Naive thymus-derived CD8-positive, alpha-beta T cell (primary cell): ENCODE measurements at places on chromosomes 11 and 22.
A peak's percentile ranks its signal among the peaks of the same experiment; 100 is the strongest.

GRCh38 chr11:34356913-34357700 is 703 bp downstream of the ABTB2 start:
- no peaks in the 10 kb centered on the region for H3K36me3 ChIP-seq
- H3K4me3 ChIP-seq = peak overlapping the region; percentile 84
- peak overlapping the region; percentile 68 for H3K27ac ChIP-seq
- peak; percentile 45 for DNase-seq
- peaks cover 24% of the 10 kb centered on the region for H3K4me1 ChIP-seq
- peaks cover 64% of the 10 kb centered on the region for H3K27me3 ChIP-seq

GRCh38 chr11:120883404-120884080 is 140.4 kb upstream of the TBCEL start:
- H3K27ac ChIP-seq = peak overlapping the region; percentile 15
- H3K27me3 ChIP-seq = peaks cover 25% of the 10 kb centered on the region
- no peak overlapping the region for H3K4me3 ChIP-seq
- no peak for DNase-seq
- no peaks in the 10 kb centered on the region for H3K36me3 ChIP-seq
- H3K4me1 ChIP-seq = no peaks in the 10 kb centered on the region

DNA sequence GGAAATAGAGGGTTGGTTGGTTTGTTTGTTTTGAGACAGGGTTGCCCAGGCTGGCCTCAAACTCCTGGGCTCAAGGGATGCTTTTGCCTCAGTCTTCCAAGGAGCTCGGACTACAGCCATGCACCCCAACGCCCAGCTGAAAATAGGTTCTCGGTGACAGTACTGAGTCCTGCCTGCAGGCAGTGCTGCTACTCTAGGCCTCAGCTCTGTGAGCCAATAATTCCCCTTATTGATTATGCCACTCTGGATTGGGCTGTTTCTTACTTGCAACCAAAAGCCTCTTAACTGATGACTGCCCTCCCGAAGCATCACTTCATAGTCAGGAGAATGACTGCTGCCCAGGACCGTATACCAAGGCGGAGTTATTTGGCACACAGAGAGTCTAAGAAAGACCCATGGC is 1.2 kb upstream of the C11orf16 start:
- no peak for DNase-seq
- no peaks in the 10 kb centered on the region for H3K4me1 ChIP-seq
- no peak overlapping the region for H3K4me3 ChIP-seq

DNA sequence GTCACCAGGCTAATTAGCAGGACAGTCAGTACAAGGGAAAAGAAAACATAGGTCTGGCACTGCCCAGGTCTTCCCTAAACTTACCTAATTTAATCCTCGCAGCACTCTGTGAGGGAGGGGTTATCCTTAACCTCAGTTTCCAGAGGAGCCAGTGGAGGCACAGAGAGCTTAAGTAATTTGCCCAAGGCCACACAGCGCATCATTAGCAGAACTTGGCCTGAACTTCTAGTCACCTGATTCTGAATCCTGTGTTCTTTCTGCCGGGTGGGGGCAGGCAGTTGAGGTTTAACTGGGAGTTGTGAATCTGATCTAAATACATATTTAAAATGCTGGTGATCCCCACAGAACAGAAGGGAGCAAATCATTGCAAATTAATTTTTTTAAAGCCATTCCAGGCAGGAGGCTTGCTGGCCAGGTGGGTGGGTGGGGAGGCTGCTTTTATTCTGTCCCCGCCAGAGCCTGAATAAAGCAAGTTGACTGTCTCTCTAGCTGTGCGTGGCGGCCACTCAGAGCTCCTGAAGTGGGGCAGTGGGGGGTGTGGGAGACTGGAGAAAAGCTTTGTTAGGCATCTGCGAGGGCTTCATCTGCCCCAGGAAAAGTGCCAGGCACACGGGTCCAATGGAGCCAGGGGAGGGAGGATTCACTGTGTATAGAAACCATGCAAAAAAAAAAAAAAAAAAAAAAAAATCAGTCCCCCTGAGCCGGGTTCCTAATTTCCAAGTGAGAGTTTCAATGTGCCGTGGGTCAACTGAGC is 66.1 kb downstream of the NFAM1 start:
- no peak for DNase-seq
- peaks cover 10% of the 10 kb centered on the region for H3K4me1 ChIP-seq
- no peaks in the 10 kb centered on the region for H3K36me3 ChIP-seq
- no peak overlapping the region for H3K27ac ChIP-seq
- peak overlapping the region; percentile 4 for H3K4me3 ChIP-seq

DNA sequence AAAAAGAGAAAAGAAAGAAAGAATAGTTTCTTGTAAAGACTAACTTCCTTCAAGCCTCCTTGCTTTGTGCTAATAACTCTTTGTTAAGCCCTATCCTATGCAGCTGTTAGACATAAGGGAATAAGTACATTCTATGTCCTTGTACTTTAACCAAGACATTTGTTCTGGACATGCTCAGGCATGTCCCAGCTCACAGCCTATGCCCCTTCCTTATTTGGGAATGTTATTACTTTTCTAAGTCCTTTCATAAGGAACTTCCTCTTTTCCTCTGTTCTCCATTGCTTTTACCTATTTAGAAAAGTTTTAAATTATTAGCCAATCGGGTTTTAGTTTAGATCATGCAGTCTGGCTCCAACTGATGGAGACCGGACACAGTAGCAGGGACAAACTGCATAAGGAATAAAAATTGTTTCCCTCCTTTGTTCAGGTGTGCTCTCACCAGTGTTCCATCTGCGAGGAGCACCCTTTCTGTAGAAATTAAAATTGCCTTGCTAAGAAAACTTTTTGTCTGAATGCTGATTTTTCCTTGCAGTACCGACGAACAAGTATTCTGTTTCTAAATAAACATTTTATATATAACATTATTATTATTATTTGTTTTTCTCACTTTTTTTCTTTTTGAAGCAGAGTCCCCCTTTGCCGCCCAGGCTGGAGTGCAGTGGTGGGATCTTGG is 21.6 kb upstream of the SPINDOC start:
- no peaks in the 10 kb centered on the region for H3K4me1 ChIP-seq
- DNase-seq = no peak
- H3K27ac ChIP-seq = peak overlapping the region; percentile 8
- peaks cover 7% of the 10 kb centered on the region for H3K27me3 ChIP-seq

GRCh38 chr11:111549869-111550203 is 9.3 kb downstream of the LAYN start:
- no peaks in the 10 kb centered on the region for H3K36me3 ChIP-seq
- H3K27me3 ChIP-seq = no peaks in the 10 kb centered on the region
- DNase-seq = no peak
- no peak overlapping the region for H3K27ac ChIP-seq
- H3K4me3 ChIP-seq = no peak overlapping the region

DNA sequence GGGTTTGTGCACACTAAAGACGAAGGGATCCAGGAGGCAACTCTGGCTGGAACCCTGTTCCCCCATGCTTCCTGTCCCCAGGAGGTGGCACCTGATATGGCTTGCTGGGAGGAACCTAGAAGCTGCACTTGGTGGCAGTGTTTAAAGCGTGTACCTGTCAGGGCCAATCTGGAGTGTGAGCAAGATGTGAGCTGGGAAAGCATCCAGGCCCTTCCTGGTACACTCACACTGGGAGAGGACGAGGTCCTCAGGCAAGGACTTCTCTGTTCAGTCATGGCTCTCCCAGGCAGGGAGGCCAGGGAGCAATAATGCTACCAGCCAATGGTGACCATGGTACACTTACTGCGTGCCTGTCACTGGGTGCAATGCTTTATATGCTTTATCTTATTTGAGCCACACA is 130.7 kb upstream of the NECTIN1 start:
- peaks cover 18% of the 10 kb centered on the region for H3K27me3 ChIP-seq
- no peaks in the 10 kb centered on the region for H3K36me3 ChIP-seq
- no peaks in the 10 kb centered on the region for H3K4me1 ChIP-seq
- no peak for DNase-seq
